NCI-H187 (cell line): ENCODE measurements at places on chromosomes 7 and 10.

- no peak for DNase-seq
Observed at GRCh38 chr7:128102490-128103291, 71.5 kb upstream of the LRRC4 start.

DNA sequence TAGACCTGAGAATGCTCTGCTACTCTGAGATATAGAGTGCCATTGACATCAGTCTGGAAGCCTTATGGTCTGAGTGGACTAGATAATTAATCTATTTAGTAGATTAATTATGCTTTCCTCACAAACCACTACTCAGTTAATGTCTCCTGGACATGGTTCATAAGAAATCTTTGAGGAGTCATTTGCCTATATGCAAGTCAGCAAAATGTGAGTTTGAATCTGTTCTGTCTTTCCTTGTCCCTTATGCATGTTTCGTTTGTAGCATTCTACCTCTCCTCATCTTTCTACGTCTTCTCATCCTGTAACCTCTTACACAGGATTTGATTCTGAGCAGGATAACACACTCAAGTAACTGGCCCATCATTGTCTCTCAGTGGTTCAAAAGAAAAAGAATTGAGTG lies 735.4 kb upstream of the LRRTM3 start:
- no peak for DNase-seq

GRCh38 chr10:34538281-34538829 lies 276.7 kb downstream of the PARD3 start:
- no peak for DNase-seq

GRCh38 chr10:104268405-104268712 lies 625 bp upstream of the GSTO2 start:
- DNase-seq, result no peak

DNA sequence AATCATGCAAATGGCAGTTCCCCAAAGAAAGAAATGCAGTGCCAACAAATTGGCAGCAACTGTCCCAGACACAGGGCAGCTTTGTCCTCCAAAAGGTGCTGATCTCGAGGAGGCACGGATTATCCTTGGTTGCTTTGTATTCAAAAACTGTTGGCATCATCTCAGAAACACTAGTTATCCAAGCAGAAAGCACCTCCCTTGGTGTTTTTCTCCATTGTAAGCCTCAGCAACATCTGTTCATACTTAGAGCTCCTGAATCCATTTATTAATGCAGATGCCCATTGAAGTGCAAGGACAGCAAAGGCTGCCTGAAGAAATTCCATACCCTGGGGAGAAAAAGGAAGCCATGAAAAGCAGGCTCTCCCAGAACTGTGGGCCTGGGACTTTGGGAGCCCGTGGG lies 1.1 kb upstream of the NPS start:
- DNase-seq, result no peak

DNA sequence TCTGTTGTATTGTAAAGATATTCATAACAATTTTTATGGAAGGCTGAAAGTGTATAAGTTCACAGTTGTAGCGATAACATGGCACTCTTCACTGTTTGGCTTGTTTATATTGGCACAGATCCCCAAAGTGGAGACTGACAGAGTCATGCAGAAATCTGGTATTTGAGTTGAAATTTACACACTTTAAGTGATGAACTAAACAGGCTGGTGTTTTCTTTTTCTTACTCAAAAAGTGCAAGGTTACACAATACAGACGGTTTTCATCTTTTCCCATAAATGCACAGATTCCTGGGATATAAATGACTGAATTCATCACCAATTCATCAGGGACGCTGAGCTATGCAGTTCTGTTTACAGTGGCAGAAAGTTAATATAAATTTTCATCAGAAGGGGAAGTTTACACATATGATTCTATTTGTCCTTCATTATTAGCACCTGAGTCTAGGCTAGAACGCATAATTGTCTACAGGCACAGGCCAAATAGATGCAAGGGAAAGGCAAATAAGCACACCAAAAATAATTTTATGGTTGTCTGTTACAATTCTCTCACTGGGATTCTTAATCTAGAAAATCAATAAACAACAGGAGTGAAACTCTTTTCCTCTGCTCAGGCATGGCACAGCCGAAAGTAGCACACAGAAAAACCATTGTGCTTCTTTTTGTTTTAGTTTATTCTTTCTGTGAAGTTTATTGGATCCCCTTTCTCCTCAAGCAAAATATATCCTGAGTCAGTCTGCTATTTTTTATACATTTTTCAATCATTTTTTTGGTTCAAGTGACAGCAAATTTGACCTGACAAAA lies 88.0 kb downstream of the FOXP2 start:
- DNase-seq, result no peak

- DNase-seq, result no peak
Observed at GRCh38 chr7:107614425-107614824, 34.4 kb downstream of the BCAP29 start.

DNA sequence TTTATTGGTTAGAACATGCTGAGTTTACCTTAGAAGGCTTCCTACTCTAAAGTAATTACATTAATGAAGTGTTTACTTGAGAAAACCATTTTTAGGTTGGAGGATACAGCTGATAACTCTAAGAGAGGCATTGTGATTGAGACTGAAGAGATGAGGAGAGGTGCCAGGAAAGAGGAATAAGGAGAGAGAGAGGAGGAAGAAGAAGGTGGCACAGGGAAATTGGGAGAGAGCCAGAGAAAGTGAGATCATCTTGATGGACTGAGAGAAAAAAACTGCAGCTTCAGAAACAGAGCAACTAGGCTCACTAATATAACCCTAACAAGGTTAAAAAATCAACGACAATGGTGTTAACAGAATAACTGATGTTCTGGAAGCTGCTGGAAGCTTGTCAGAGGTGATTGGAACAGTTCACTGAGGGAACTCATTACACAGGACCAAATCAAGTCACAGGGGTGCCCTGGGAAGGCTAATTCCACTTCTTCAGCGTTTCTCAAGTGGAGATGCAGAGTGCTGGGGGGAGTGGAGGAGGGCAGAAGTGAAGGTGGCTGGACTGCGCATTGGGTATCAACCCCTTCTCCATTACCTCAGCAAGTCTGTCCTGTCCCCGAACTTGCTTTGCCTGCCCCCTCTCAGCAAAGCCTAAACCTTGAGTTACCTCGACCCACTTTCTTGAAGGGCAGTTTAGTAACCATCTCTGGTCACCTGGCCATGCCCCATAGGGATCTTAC lies 6.9 kb upstream of the SORBS1 start:
- DNase-seq, result no peak

DNA sequence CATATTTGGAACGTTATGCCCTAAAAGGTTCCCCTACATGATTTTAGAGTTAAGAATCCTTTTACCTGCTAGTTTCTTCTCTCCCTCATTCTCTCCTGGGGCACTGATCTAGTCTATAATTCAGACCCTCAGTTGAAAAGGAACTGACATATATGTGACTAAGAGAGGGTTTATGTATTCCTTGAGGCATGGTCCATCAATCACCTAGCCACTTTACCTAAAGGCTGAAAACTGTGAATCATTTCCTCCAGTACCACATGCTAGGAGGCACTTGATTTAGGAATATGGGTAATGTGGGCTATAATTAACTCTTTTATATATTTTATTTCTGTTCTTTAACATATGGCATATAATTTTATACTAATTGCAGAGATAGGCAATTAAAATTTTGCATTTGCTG lies 303.5 kb downstream of the BBS9 start:
- no peak for DNase-seq

DNA sequence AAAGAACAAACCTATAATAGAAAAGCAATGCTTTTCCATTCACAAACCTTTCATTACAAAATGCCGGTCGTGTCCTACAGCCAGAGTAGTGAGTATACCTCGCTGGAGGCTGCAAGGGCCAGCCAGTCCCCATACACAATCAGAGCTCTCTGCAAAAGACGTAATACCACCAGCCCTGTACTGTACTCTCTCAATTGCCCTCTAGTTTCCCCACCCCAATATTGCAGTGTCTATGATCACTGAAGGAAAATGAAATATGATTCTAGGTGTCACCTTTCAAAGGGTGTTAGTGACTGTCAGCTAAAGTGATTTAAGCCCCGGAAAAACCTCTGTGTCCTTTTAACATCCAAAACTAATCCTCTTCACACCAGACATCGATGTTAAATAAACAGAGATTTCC lies 24.8 kb downstream of the PLXNA4 start:
- no peak for DNase-seq

DNA sequence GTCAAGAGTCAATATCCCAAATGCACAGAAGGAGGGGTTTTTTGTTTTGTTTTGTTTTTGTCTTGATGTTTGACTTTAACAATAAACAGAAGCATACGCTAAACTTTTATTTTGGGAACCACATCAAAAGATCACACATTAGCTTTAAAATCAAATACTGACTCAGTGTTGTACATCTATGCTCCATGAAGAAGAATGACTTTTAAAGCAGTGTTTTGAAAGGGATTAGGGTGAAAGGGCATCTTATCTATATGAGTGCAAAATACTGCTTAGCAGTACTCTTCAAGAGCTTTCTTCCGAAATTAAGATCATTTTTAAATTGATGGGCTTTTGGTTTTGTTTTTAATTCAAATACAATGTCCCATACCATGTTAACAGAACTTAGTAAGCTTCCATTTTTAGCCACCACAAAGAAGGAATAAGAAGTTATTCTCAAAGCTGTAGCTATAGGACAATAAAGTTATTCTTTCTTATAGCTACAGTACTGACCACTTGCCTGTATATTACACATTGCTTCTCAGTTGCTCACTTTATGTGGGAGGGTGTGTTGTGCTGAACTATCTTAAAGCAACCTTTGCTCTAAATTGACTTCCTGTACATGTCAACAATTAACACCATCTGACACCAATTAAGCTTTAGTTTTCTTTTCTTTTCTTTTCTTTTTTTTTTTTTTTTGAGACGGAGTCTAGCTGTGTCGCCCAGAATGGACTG lies 144.3 kb upstream of the KAT6B start:
- no peak for DNase-seq

DNA sequence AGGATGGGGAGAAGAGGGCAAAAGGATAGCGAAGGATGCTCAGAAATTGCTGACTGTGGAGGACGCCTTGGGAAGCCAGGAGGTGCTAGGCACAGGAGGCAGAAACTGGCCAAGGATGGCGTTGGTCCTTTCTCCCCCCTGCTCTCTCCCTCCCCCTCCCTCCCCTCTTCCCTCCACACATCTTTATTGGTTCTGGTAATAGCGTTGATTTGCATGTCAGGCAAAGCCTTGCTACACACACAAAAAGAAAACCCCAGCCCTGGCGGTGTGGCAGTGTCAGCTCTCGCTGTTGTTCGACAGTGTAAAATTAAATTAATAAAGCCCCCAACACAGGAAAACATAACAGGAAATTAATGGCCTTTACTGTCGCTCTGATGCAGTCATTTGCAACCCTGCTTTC lies 47.2 kb downstream of the PAX2 start:
- DNase-seq, result no peak

GRCh38 chr10:11684717-11685645 lies 57.2 kb upstream of the ECHDC3 start:
- no peak for DNase-seq

- no peak for DNase-seq
Observed at GRCh38 chr7:42753367-42753766, 158.5 kb downstream of the C7orf25 start.

- DNase-seq, result no peak
Observed at GRCh38 chr7:101736084-101736483, 81.3 kb upstream of the CUX1 start.
